Activated naive CD4-positive, alpha-beta T cell (primary cell): ENCODE measurements at places on chromosomes 5 and 9.

DNA sequence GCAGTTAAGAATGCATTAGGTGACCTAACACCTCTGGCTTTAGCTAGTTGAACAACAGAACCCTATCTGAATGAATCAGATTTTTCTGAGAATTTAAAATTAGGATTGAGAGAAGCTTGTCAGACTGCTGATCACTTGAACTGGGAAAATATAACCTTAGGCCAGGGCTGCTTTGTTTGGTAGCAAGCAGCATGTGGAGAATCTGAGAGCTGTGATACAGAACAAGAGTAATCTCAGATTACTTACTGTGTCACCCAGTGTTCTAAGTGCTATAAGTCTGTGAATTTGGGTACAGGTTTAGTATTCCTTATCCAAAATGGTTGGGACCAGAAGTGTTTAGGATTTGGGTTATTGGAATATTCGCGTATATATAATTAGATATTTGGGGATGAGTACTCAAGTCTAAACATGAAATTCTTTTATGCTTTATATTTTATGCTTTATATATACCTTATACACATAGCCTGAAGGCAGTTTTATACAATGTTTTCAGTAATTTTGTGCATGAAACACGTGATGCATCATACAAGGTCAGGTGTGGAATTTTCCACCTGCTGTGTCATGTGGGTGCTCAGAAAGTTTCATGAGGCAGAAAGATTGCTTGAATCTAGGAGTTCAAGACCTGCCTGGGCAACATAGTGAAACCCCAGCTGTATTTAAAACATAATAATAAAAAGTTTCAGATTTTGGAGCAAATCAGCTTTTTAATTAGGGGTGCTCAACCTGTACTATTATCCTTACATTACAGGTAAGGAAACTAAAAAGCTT is 8.3 kb upstream of the CHD1 start:
- no peak for DNase-seq

DNA sequence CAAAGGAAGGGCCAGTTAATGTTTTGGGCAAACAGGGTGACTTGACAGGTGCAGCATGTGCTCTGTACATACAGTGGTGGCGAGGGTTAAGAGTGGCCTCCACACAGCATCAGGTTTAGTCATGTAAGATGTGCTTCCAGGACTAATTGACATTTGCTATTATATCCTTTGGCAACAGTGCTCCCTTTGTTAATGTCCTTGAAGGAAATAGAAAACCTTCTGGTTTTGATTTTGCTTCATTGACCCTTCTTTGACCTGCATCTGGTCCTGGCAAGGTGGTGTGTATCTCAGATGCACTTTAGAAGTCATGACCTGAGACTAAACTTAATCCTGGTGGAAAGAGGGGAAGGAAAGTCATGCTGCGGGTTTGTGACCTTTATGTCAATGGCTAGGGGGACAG is 440.0 kb downstream of the ENC1 start:
- no peak for DNase-seq

GRCh38 chr5:168047669-168048111 is 243.8 kb upstream of the WWC1 start:
- DNase-seq: no peak

- DNase-seq: no peak
Observed at GRCh38 chr9:73402081-73403028, 250.7 kb downstream of the ANXA1 start.

DNA sequence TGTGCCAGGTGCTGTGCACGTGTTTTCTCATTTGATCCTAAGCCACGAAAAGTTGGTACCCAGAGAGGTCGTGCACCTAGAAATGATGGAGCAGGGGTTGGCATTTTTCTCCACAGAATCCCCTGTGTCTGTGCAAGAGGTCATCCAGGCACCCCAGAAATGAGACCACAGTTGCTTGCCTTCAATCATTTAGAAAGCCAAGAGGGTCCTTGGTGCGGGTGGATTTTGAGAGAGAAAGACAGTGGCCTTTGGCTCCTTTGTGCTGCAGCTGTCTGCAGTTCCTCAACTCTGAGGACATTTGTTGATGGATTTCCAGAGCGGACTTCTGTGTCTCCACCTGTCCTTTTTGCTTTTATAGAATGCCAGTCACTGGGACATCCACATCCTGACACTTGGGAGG is 33.8 kb upstream of the SPRY4 start:
- no peak for DNase-seq

- DNase-seq: no peak
Observed at GRCh38 chr5:147727200-147727599, 55.3 kb downstream of the JAKMIP2 start.

DNA sequence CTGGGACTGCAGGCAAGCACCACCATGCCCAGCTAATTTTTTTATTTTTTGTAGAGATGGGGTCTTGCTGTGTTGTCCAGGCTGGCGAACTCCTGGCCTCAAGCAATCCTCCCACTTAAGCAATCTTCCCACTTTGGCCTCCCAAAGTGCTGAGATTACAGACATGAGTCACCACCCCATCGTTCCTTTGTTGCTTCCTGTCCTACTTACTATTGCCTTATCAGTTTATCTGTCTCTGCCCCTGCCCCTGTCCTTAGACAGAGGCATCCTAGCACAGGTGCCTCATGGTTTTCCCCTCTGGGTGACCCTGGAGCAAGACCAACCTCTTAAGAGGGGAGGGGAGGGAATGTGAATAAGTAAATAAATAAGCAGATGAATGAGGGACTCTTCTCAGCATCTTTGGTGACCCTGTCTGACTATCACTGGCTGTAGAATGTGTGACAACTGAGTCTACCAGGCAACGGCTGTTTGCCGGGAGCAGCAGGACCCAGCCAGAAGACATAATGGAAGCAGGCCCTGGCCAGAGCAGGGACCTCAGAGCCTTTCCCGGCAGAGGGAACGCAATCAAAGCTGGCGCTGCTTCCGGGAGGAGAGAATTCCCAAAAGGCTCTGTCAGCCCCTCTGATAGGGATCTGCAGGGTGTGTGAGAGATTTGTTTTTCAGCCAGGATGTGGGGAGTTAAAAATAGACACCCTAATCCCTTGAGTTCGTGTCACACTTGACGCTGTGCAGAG is 43.8 kb upstream of the DAB2IP start:
- DNase-seq: no peak
